ENCODE measurements at places on chromosomes 3 and 15.

- DNase-seq, result no peak
These were observed 875.9 kb upstream of the NR2F2 start for GRCh38 chr15:95454403-95455262.

- DNase-seq, result no peak
These were observed 56.8 kb downstream of the TMEM41A start for GRCh38 chr3:185442031-185442430.

DNA sequence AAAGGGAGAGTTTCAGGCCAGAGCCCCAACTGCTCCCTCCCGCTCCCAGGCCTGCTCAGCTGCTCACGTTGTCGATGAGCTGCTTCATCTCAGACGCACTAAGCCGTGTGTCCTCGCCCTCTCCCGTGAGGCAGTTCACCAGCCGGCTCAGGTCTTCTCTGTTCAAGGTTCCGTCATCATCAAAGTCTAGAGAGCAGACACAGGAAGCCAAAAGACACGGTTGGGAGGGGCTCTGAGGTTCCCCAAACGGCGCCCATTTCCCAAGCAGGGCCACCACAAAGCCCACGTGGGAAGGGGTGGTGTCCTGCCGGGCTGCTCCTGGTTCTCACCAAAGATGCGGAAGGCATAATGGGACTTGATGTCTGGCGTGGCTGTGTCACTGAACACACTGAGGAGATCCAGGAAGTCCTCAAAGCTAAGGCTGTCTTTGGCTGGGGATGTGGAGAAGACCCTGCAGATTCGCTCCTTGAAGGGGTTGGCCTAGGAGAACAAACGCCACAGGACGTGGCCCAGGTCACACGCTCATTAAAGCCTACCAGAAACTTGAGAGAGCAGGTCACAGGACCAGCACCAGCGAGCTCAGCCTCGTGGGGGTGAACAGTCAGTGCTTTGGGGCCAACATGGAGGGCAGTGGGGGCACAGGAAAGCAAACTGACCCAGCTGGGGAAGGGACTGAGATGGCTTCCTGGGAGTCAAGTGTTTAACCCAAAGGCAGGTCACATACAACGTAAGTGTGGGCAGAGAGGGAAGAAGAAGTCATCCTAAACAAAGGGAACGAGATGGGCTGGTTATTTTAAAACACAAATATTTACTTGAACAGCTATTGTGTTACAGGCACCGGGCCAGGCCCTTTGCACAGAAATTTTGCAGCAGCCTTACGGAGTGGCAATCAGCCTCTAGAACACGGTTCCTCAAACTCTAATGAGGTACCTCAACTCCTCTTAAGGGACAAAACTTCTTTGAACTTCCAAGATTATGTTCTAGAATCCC, 2.4 kb downstream of the CIB1 start:
- peak; percentile 35 for DNase-seq

- DNase-seq, result no peak
These were observed 322.6 kb downstream of the OCA2 start for GRCh38 chr15:27776501-27776900.

- DNase-seq, result no peak
These were observed 25.1 kb downstream of the DTWD1 start for GRCh38 chr15:49645941-49646340.

DNA sequence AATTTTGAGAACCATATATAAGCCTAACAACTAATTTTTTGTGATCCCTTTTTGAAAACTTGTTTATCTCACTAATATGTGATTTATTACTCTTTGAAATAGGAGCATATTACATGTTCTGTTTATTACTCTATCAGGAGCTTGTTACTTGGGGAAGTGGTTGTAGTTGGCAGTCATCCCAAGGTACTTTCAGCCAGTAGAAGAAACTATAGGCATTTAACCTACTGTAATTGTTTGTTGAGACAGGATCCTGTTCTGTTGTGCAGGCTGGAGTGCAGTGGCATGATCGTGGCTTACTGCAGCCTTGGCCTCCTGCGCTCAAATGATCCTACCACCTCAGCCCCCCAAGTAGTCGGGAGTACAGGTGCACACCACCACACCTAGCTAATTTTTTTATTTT, 195.6 kb downstream of the TCF12 start:
- no peak for DNase-seq

- no peak for DNase-seq
These were observed 214.6 kb downstream of the SLCO3A1 start for GRCh38 chr15:92068121-92068520.

DNA sequence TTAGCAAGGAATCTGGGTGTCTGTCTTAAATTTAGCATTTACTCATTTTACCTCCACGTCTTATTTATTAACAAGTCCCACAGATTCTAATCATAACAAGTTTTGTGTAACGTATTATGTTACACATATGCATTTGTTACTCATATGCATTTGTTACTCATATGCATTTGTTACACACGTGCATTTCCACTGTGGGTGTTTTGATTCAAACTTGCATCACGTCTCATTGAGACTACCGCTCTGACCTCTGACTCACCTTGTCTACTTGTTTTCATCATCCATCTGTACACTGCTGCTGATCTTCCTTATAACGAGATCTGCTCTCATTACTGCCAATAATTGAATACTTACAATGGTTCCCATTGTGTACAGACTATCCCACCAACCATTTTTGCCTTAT, 1141.4 kb downstream of the TBL1XR1 start:
- DNase-seq, result no peak

- no peak for DNase-seq
These were observed 29.8 kb upstream of the APOD start for GRCh38 chr3:195613468-195614069.

GRCh38 chr3:149384911-149385321, 7.5 kb upstream of the TM4SF1 start:
- no peak for DNase-seq

- DNase-seq, result no peak
These were observed 236.9 kb downstream of the NSUN3 start for GRCh38 chr3:94299716-94300115.

DNA sequence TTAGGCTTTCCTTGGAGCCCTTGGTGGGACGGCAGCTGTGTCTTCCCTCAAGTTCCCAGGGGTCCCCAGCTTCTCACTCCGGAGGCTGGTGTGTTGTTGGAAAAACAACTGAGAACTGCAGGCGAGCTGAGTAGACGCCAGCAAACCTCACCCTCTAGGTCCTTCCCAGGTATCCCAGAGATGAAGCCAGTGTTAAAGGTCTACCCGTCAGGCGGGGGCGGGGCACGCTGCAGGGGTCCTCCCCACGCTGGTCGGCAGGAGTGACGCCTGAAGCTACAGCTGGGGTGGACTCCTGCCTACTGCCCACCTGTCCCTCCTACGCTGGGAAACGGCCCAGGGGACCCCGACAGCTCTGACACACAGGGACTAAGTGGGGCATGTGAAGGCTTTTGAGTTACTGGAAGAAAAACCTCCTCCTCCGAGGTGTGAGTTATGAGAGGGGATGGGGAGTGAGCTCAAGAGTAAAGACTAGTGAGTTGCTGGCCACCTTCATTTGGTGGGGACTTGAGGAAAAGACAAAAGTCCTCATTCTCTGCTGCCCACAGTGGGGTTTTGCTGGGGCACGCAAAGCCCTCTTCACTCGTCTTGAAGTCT, 32.2 kb upstream of the SNRPA1 start:
- no peak for DNase-seq

- no peak for DNase-seq
These were observed 27.2 kb downstream of the BCL2A1 start for GRCh38 chr15:79943820-79944219.

- DNase-seq, result no peak
These were observed 691 bp upstream of the HDGFL3 start for GRCh38 chr15:83208367-83208661.

DNA sequence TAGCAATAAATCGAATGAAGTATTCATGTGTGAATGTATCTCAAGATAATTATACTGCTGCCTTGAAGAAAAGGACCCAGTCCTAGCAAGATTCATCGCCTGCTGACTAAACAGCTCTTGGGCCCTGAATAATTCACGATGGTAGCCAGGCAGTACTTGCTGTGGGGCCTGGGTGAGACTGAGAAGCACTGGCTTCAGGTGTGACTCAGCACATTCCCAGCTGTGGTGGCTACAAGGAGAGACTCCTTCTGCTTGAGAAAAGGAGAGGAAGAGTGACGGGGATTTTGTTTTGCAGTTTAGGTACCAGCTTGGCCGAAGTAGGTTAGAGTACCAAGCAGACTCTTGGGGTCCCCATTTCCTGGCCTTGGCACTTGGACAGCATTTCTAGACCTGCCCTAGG, 47.6 kb upstream of the CD200R1L start:
- DNase-seq, result no peak

DNA sequence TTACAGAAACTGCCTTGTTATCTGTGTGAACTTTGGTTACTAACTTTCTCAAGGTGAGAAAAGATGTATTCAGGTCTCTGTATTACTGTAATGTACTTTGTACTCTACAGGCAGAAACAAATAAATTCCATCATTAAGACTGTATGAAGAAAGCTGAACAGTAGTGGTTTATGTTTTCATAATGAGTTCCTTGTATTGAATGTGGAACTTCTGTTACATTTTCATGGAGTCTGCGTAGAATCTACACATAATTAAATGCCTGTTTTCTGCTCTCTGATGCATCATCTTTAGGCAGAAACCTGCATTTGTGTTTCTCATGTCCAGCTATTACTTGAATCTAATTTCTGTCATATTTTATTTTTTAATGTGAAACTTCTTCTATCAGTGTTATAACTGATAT, 302.8 kb downstream of the NLGN1 start:
- DNase-seq, result no peak

DNA sequence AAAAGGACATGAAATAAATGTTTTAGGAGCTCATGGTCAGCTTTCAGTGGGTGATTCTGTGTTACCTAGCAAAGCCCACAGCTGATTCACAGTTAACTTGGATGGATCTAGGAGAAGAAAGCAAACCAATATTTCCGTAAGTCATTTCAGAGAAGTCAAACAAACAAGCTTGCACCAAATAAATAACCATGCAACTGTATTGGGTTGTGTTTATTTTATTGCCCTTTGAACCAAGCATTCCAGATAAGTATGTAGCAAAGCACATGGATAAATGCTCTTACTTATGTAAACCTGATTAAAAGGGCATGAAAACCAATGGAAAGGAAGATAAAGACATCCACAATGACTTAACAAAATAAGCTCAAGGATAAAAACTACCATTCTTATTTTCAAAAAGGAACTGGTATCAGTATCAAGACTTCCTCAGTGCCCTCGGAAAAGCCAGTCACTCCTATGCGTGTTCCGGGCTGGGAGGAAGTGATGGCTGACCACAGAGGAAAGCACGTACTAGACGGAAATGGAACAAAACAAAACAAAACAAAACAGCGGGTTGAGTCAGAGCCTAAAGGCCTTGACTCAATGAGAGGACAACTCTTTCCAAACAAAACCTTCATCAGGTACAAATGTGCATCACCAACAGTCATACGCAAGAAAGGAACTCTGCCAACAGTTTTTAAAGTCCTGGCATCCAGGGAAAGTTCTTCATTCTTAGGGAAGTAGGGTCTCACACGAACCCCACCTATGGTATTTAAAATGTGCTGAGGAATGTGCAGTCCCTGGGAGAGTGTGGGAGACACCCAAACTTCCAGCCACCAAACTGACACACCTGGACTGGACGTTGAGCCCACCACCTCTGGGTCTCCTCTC, 103.3 kb downstream of the SNRK start:
- DNase-seq, result peak; percentile 20

DNA sequence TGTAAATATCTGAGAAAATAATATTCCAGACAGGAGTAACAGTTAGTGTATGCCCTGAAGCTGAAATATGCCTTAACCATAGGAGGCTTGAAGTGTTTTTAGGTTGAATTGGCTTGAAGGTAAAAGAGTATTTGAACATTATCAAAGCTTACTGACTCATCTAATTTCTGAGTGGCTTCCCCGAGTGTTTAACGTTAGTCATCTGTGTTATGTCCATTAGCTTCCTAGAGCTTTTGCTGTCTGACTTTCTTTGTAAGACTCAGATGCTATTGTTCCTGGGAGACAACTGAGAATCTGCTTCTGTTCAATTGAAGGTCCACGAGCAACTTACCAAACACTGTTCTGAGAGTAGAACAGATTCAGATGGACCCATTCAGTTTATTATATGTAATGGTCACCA, 656.8 kb upstream of the NECTIN3 start:
- no peak for DNase-seq

GRCh38 chr15:82663186-82663600, 16.0 kb upstream of the CPEB1 start:
- DNase-seq, result no peak

DNA sequence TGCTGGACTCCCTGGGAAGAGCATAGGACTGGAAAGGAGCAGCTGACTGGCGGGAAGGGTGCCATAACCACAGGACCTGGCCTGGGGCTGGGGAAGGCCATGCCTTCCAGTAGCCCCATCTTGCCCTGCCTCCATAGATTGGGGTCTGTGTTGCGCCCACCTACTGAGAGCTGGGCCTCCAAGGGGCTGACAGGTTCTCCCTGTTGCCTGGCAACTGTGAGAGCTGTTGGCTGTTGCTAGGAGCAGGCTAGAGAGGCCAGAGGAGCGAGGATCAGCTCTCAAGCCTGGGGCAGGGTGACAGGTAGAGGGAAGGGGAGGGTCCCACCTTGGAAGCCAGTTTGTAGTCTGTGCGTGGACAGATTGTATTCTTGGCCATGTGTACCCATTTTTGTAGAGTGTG, 2.8 kb upstream of the GNAI2 start:
- no peak for DNase-seq

GRCh38 chr3:51929420-51930003, 12.2 kb downstream of the RRP9 start:
- no peak for DNase-seq

- DNase-seq, result no peak
These were observed 280.4 kb downstream of the SLC9A9 start for GRCh38 chr3:143567823-143568222.

DNA sequence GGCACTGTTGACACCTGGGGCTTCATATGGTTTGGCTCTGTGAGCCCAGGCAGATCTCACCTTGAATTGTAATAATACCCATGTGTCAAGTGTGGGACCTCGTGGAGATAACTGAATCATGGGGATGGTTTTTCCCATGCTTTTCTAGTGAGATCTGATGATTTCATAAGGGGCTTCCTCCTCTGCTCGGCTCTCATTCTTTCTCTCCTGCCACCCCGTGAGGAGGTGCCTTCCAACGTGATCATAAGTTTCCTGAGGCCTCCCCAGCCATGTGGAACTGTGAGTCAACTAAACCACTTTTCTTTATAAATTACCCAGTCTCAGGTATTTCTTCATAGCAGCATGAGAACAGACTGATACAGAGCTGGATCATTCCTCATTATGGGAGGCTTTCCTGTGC, 655.9 kb upstream of the ADAMTS9 start:
- no peak for DNase-seq

- no peak for DNase-seq
These were observed 1.7 kb upstream of the CLN6 start for GRCh38 chr15:68231102-68231818.

DNA sequence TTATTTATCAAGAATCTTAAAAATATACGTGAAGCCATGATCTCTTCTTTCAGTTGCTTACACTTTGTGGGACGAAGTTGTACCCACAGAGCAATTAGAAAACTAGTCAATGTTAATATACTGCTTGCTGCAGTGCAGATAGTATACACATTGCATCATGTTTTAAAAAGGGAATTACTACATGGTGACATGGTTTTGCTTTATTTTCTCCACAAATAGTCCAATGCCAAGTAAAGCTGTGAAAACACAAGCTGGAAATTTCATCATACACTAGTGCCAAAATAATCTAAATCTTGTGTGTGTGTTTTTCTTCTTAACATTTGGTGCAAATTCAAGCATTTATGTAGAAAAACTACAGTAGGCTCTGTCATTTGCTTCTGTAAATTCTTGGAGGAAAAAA, 233.0 kb downstream of the EPHA3 start:
- no peak for DNase-seq

GRCh38 chr3:94293793-94294195, 230.9 kb downstream of the NSUN3 start:
- no peak for DNase-seq

- DNase-seq, result no peak
These were observed 16.3 kb upstream of the PLSCR1 start for GRCh38 chr3:146560678-146561077.

- no peak for DNase-seq
These were observed 65.7 kb upstream of the ALDH1L1 start for GRCh38 chr3:126245811-126246727.

Data from activated CD4-positive, alpha-beta T cell treated with anti-CD3 and anti-CD28 coated beads, Interleukin-2, amount 50 U/mL, for 24 hours (primary cell).